Right ventricle myocardium superior (tissue), 1 donor: ENCODE measurements at places on chromosomes 12 and 14.

DNA sequence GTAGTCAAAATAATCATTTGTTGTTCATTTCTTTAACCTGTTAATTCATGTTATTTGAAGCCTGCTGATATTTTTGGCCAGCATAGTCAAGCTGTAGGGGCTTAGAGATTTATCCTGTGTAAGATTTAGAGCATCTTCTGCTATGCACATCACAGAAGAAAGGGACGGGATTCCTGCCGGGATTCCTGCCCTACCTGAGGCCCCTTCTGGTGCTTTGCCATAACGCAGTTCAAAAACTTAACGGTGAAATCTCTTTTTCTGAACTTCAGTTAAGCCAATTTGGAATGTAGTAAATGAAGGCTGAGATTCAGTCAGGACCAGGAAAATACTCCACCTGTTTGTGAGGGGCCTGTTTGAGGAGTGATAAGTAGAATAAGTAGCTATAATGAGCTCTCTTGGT is 50.7 kb upstream of the TMEM260 start:
- DNase-seq, result no peak

DNA sequence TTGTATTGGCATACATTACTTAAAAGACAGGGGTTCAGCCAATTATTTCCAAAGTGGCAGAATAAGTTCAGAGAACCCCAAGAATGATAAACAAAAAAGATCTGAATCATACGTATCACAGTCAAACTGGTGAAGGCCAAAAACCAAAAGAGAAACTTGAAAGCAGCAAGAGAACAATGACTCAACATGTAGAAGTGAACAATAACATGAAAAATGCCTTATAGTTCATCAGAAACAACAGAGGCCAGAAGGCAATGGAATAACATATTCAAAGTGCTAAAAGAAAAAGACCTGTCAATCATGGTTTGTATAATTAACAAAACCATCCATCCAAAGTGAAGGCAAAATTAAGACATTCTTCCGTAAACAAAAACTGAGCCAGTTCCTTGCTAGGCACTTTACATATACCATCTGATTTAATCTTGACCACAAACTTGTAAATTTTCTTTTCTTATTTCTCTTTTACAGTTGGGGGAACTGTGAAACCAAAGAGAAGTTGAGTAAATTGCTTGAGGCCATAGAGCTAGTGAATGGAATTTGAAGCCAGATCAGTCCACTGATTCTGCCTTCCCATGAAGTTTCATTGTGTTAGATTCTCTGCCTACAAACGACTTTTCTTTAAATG is 232.1 kb upstream of the SEL1L start:
- no peak for DNase-seq

GRCh38 chr12:112446008-112446725 is 27.4 kb downstream of the PTPN11 start:
- no peak for DNase-seq

- no peak for DNase-seq
These were observed 229.1 kb upstream of the PDZRN4 start for GRCh38 chr12:40959041-40959440.

GRCh38 chr12:103774977-103775560 is 66.0 kb downstream of the NT5DC3 start:
- no peak for DNase-seq

DNA sequence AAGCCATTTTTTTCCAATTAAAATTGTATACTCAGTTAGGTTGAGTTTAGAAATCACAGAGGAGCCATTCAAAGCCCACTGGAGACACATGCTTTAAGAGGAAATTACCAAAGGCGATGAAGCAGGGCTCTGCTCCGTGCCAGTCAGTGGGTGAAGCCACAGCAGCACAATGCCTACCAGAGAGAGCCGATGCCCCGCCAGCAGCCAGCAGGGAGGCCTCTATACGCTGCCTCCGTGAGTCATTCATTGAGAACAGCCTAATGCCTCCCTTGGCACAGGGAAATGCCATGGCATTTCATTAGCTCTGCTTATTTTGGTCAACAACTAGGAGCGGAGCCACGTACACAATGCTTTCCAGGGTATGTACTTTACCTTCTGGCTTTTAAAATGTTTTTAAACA is 197.8 kb upstream of the FRMD6 start:
- no peak for DNase-seq

DNA sequence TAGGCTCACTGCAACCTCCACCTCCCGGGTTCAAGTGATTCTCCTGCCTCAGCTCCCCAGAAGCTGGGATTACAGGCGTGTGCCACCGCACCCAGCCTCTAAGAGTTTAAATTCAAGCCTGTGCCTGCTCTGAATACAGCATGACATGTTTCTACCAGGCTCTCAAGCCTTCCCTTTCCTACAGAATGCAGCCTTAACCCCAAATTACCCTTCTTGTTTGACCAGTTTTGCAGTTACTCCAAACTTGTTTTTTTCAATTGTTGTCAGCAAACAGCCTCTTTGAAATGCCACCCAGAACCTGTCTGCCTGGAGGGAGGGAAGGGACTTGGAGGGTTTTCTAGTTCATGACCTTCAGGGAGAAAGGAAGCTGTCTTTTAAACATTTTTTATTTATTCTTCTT is 15.4 kb downstream of the GLTP start:
- DNase-seq, result no peak

DNA sequence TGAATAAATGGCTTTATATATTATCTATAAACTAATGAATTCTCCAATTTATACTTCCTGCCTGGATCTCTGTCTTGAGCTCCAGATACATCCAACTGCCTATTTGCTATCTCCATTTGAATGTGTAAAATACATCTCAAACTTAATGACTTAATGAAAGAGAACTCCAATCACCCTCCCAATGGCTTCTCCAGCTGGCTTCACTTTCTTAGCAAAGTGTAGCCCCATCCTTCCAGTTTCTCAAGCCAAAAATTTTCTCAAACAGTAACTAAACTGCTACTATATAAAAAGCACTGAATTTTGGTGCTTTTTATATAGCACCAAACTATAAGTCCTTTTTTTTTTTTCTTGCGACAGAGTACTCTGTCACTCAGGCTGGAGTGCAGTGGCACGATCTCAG is 2.6 kb downstream of the CRY1 start:
- no peak for DNase-seq

- no peak for DNase-seq
These were observed 124.5 kb downstream of the SLC8A3 start for GRCh38 chr14:70064136-70064865.

- DNase-seq, result peak; percentile 88
These were observed at the start of gene TSPAN9 for GRCh38 chr12:3076730-3077571. TSS of gene TSPAN9 (plus strand) at chr12:3077379. CDS start at chr12:3201194, 123,815 bp downstream.

GRCh38 chr12:132257955-132258490 is 71.4 kb downstream of the GALNT9 start:
- peak; percentile 31 for DNase-seq

- no peak for DNase-seq
These were observed 463.4 kb upstream of the TMEM132C start for GRCh38 chr12:127803545-127803944.

GRCh38 chr14:78567343-78567742 is 397.2 kb downstream of the NRXN3 start:
- DNase-seq, result no peak

- no peak for DNase-seq
These were observed 182.6 kb downstream of the ALG10 start for GRCh38 chr12:34204830-34205285.

DNA sequence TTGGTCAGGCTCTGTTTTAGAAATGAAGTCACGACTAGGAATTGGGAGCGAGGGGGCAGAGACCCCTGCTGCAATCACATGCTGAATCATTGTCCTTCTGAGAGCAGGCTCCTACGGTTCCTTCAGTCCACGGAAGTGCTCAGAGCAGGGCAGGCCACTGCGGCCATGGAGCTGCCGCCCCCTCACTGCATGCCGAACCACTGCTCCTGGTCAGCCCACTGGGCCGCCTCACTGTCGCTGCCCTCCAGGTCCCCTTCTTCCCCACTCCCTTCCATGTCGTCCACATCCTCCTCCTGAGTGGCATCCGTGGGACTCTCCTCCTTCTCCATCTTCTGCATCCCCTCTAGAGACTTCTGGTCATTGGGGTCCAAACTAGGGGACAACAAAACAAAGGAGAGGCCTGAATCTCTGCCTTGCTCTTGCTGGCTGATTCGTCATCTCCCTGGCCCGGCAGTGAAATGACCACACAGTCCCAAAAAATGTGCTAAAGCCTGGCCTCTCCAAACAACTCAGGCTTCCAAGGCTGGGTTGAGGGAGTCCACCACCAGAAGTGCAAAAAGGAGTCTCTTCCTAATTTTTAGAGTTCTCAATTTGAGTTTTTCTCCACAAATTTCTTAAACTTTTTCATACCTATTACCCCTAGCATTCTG is 29.4 kb downstream of the ANAPC7 start:
- no peak for DNase-seq

DNA sequence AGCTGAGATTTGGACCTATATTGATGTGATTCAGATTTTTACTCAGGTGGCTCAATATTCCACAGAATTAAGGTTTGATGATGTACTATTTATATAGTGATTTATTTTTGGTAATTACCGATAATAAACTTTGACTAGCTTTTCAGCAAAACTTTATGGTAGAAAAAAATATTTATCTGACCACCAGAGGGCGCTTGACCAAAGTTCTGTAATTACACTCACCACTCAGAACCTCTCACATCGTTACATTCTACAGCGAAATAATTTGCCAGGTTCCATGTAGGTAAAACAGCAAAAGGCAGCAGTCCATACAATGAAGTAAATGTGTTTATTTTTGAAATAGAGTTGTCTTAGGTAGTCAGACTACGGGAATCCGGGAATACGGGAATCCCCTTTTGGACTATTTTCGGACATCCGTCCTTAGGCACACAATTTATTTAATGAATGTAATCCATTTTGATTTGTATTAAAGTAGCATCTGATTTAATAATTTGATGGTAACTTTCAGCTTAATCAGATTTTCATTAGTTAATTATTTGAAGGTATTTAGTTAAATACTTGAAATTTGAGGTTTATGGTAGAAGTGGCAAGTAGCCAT is 143.0 kb upstream of the DDHD1 start:
- DNase-seq, result no peak

GRCh38 chr14:95683793-95684192 is 2.4 kb upstream of the TCL1B start:
- DNase-seq, result no peak

DNA sequence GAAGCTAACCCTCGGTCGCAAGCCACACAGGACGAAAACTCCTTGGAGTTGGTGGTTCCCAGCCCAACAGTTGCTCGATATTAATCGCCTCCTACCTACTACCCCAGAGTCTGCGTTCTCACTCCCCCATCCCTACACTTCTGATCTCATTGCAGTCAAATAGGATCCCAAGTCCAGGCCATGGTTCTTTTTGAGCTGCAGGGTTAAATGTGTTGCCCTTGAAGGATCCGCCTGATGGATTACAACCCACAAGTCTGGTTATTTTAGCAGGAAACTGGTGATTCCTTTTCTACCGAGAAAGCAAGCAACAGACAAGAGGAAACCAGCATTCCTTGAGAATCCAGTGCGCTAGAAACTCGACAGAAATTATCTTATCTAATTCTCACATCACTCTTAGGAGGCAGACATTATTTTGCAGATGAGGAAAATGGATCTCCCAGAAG is 785 bp upstream of the NIN start:
- no peak for DNase-seq

DNA sequence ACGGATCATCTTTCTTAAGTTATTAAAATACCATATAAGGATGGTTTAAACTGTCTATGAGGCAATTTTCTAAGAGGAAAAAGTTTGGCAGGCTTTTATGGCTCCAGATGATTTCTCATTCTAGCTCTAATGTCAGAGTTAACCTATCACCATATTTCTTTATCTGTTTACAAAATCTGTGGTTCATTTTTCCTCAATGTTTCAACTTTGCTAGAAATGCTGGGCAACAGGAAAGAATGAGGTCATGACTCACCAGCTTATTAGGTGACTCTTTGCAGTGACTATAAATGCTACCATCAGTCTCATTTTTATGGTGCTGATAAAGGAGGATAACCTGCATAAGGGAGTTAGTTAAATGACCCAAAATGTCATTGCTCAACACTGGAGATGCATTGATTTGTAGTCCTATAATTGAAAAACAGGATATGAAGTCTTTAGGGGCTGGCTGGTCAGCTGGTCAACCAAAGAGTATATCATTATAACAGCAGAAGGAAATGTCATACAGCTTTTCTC is 45.3 kb upstream of the RAP1B start:
- no peak for DNase-seq

DNA sequence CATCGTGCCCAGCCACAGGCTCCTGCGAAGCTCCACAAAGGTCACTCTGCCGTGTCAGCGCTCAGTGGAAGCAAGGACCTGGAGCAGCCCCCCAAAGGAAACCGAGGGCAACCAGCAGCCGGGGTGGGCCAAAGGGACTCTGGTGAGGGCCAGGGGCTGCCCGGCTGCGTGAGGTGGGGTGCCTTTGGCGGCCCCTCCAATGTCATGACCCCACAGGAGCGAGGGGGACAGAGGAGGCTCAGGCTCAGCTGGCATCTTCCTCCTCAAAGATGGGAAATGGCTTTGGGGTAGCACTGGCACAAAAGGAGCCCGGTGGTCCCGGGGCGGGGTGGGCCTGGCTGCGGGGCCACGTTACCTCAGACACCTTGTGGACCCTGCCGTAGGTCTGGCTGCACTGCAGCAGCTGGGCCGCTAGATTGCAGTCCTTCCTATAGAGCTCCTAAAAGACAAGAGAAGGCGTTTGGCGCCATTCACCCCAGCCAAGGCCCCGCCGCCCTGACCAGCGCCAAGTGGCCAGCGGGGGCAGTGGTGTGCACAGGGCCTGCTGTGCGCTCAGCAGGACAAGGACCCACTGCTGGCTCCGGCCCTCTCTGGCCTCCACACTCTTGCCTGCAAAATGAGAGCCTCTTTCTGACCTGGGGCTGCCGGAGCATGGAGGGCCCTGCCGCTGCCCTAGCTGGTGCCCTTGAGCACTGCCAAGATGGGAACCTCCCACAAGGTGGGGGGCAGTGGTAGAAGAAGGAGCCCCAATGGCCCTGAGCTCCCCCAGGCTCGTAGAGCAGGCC is 46.9 kb downstream of the BEGAIN start:
- peak; percentile 29 for DNase-seq

DNA sequence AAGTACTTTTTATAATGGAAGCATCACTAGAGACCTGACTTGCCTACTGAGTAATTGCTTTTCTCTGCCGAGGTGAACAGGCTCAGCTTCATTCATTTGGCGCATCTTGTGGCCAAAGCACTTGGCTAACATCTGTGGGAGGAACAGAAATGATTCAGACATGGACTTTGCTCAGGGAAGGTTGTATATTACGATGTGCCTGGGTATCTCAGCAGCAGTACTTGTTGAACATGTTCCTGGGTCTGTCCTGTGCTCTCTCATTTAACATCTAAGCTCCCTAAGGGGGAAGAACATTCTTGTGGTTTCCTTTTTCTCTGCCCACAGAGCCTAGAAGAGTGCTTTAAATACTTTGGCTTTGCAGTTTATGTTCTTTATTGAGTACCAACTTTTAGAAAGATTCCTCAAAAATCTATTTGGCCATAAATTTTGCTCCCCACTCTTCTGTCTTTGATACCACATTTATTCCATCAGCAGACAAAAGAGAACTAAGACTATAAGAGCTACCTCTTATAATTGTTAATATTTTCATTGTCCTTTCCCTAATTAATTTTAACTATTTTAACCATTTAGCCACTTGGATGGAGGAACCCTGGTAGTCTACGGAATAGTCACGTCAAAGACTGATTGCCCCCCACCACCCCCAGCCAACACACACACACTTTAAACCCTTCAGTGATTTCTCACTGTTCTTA is 101.2 kb upstream of the EGLN3 start:
- DNase-seq, result no peak

GRCh38 chr12:19003987-19004619 is 125.4 kb upstream of the PLEKHA5 start:
- DNase-seq, result no peak

- no peak for DNase-seq
These were observed 68.3 kb upstream of the TBPL2 start for GRCh38 chr14:55508676-55509075.

- no peak for DNase-seq
These were observed 80.0 kb downstream of the DICER1 start for GRCh38 chr14:95077345-95077744.

- no peak for DNase-seq
These were observed 137.5 kb downstream of the CNTN1 start for GRCh38 chr12:40829738-40830144.
